ENCODE measurements at places on chromosomes 7 and 10. TPM values are rescaled to one million over a fixed set of nuclear protein-coding genes. Genes with fewer than 3 reads are reported as not detected.

TMEM229A gene
- total RNA-seq, result 3.8 TPM

ATRNL1 gene
- total RNA-seq, result 7.3 TPM

CCNY gene
- 55.4 TPM for total RNA-seq

BAG3 gene
- 7.8 TPM for total RNA-seq

NME8 gene
- total RNA-seq, result not detected

PPP1R3C gene
- 92.6 TPM for total RNA-seq

OR13A1 gene
- total RNA-seq, result not detected

PFKP gene
- total RNA-seq, result 111 TPM

PLA2G12B gene
- total RNA-seq, result not detected

NUPR2 gene
- not detected for total RNA-seq

INMT gene
- 219 TPM for total RNA-seq

CABCOCO1 gene
- 3.4 TPM for total RNA-seq

ZNF117 gene
- 5.1 TPM for total RNA-seq

MUC3A gene
- 0.16 TPM for total RNA-seq

PAPSS2 gene
- total RNA-seq, result 96.9 TPM

OR2A5 gene
- total RNA-seq, result not detected
